ENCODE measurements at places on chromosomes 12 and 14.

- DNase-seq: no peak
Measured at GRCh38 chr14:75198291-75198933, 22.0 kb upstream of the TMED10 start.

DNA sequence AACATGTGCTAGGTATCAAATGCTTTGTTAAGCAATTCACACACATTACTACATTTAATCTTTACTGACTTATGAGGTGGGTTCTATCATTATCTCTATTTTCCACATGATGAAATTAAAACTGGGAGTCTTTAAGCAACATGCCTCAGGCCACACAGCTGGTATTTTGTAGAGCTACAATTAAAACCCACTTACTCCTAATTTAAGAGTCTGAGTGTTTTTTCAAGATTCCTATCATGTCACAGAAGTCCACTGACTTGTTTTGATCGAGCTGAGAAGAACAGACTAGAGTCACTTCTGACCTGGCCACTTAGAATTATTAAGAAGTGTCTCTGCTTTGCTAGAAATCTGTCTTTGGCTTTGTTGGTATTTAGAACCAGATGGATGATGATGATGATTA lies 670.7 kb downstream of the NRXN3 start:
- no peak for DNase-seq

DNA sequence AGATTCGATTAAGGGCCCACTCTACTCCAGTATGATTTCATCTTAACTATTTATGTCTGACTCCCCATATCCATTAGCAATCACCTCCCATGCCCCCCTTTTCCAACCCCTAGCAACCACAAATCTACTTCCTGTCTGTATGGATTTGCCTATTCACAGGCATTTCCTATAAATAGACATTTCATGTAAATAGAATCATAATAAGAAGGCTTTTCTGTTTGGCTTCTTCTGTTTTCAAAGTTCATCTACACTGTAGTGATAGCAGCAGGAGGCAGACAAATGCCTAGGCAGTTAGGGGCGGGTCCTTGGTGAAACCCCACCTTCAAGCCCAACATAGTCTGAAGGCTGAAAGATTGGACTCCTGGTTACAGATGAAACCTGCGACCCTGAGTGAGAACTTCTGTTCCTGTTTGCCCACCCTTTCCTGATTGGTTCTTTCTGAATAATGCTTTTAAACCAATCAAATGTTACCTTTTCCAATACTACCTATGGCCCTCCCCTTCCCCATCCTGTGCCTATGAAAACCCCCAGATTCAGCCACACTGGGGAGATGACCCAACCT lies 62.1 kb upstream of the HECTD1 start:
- no peak for DNase-seq

GRCh38 chr12:52440821-52441319 lies 6.7 kb upstream of the KRT75 start:
- no peak for DNase-seq

DNA sequence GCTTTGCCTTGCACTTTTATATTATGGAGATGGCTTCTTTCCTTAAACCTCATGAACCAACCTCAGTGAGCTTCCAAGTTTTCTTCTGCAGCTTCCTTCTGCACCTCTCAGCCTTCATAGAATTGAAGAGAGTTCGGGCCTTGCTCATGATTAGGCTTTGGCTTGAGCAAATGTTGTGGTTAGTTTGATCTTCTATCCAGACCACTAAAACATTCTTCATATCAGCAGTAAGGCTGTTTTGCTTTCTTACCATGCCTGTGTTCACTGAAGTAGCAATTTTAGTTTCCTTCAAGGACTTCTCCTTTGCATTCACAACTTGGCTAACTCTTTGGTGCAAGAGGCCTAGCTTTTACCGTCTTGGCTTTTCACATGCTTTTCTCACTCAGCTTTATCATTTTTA lies 125.4 kb downstream of the SNAPC1 start:
- no peak for DNase-seq

GRCh38 chr12:100643246-100643645 lies 69.8 kb downstream of the GAS2L3 start:
- DNase-seq: no peak

DNA sequence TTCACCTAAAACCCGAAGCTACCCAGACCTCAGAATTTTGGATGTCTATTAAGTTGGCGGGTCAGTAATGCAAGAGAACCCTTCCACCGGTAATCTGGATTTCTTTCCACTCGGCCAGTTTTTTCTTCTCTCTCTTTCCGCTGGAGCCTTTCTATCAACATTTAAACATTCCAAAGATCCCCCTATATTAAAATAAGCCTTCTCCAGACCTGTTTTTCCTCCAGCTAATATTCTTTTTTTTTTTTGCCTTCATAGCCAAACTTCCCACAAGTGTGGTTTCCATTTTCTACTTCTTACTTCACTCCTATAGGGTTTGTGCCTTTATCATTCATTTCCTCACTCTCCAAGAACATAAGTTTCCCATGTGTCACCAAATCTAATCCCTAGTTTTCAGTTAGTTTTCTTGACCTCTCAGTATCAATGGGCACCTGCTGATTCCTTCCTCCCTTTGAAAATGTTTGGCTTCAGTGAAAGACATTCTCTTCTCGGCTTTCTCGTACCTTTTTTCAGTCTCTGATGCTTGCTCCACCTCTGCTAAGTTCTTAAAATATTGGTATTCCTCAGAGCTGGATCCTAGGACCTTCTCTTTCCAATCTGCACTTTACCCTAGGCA lies 583 bp upstream of the SDR39U1 start:
- DNase-seq: no peak

DNA sequence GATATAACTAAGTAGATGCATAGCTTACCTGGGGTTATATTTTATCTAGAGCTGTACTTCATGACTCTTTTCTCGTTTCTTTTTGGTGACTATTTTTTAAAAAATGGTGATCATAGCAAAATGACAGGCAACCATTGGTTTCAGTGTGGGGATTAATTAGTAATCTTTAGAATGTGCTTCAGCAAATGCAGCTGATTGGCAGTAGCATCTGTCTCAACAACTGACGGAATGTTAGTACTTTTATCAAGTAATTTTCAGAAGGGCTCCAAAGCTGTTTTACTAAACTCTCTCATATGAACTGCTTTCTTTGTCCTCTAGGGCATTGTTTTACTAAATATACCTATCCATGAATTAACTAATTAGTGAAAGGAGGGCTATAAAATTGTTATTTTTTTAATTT lies 117.6 kb downstream of the TRMT5 start:
- no peak for DNase-seq

DNA sequence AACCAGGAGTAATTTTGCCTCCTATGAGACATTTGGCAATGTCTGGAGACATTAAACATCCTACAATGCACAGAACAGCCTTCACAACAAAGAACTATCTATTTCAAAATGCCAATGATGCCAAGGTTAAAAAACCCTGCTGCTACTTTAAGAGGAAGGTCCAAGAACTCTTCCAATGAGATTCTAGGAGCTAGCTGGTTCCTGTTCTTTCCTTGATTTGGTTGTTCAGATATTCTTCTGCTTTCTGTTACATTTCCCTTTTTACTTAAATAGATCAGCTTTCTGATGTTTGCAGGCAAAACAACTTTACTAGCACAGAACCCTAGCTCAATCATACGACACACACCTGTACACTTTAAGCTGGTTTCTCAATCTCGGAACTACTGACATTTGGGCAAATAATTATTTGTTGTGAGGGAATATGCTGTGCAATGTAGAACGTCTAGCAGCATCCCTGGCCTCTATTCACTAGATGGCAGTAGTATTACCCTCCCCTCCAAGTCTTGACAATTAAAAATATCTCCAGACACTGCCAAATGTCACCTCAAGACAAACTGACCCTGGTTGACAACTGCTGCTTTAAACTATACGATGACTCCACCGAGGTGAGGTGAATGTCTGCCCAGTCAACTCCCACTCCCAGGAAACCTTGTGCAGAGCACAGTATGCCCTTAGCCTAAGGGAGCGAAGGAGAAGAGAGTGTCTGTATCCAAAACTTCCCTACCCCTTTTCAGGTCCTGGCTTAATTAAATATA lies 4.4 kb downstream of the BLTP3B start:
- DNase-seq: no peak

- no peak for DNase-seq
Measured at GRCh38 chr14:57382283-57382682, 8.1 kb upstream of the NAA30 start.

GRCh38 chr12:39070775-39071174 lies 165.4 kb upstream of the CPNE8 start:
- no peak for DNase-seq

GRCh38 chr12:72330784-72331183 lies 58.6 kb downstream of the TRHDE start:
- no peak for DNase-seq

- no peak for DNase-seq
Measured at GRCh38 chr12:13103391-13104033, at the start of gene GSG1. Gene GSG1 (minus strand): TSS chr12:13103667. CDS start chr12:13103512, 155 bp downstream.

DNA sequence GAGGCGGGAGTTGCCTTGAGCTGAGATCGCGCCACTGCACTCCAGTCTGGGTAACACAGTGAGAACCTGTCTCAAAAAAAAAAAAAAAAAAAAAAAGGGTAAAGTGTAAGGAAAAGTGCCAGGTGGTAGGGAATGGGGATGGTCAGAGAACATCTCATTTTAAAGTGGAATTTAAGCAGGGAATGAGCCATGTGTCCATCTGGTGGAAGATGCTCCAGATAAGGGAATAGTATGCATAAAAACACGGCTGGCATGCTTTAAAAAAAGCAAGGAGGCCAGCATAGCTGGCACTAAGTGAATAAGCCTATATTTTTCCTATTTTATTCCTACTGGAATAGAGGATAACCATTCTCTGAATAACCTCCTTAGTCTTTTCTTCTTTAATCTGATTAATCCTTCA lies 33.7 kb downstream of the FAM186A start:
- DNase-seq: no peak

GRCh38 chr14:22471545-22472121 lies 117.4 kb downstream of the DAD1 start:
- no peak for DNase-seq

- DNase-seq: no peak
Measured at GRCh38 chr14:90355540-90356518, 24.1 kb upstream of the NRDE2 start.

DNA sequence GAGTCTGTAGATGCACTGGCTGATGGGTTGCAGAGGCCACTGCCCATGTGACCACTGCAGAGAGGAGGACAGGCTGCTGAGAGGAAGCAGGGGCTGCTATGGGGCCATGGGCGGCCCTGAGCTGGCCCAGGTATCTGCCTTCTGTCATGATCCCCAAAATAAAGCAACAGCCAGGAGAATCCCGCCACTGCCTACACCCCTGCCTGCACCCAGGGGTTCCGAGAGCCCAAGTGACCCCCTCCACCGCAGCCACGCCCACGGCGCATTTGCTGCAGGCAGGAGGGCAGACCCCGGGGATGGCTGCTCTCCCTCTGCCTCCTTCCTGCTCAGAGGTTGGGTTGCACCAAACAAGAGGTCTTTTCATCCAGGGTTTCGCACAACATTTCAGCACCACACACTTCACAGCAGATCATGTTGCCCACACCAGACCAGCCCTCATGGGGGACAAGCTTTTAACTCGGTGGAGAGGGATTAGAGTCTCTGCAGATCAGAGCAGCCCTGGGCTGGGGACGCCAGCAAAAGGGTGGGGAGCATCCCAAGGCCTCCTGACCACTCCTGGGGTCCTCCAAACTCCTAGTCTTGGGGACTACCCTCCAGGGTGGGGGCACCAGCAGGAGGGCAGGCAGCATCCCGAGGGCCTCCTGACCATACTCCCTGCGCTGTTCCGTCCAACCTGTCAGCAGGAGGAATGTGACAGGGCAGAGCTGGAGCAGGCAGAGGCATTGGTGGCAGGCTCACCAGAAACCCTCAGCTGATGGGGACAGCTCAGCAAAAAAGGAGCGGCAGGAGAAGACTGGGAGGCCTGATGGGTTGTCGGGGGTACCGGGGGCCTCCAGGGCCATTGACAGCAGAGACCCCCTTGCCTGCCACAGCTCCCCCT lies 14.1 kb downstream of the CCDC85C start:
- DNase-seq: no peak

- DNase-seq: no peak
Measured at GRCh38 chr14:63205044-63205575, 867 bp downstream of the RHOJ start.

DNA sequence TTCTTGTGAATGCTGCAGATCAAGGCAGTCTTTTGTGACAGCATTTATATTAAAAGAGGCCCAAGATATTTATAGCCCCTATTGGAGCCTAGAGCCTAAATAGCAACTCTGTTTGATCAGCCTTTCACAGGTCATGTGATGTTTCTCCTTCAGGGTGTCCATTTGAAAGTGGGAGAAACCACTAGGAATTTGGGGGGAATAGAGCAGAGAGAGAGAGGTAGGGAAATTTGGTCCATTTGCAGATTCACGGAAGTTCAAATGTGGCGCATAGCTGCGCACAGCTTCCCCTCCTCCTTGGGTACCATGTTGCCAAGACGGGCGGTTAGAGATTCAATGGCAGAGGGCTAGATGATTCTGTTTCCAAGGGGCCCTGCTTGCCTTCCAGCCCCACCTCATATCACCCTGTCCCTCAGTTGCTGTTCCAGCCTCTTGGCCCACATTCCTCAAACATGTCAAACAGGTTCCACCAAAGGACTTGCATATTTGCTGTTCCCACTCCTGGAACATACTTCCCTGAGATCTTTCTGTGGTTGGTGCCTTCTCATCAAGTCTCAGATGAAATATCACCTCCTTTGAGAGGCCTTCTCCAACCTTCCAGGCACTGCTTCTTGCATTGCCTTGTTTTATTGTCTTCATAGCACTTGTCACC lies 220.8 kb downstream of the CHST11 start:
- no peak for DNase-seq

DNA sequence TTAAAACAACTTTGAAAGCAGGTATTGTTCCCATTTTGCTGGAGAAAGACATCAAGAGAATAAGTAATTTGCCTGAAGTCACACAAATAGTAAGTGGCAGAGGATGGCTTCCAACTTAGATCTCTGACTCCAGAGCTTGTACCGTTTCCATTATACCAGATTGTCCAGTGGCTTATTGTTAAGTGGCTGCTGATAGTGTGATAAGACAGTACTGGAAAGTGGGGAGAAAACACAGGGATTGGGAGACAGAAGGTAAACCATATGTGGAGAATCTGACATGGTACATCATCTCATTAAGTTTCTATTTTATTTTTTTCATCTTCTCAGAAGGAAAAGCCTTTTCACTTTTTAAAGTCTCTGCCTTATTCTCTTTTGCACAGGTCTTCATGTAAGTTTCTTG lies 108.5 kb downstream of the SRGAP1 start:
- no peak for DNase-seq

- DNase-seq: no peak
Measured at GRCh38 chr12:1716911-1717310, 26.0 kb downstream of the ADIPOR2 start.

- DNase-seq: no peak
Measured at GRCh38 chr14:29993143-29993542, 65.5 kb upstream of the PRKD1 start.

DNA sequence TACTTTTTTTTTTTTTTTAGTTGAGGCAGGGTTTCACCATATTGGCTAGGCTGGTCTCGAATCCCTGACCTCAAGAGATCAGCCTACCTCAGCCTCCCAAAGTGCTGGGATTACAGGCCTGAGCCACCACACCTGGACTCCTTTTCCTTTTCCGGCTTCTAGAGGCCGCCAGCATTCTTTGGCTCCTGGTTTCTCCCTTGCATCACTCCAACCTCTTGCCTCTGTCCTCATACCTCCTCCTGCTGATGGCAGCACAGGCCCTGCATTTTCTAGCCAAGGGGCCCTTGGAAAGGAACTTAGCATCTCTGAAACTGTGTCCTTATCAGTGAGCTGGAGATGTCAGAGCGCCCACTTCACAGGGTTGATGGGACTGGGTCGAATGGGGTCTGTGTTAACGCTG lies 53.3 kb downstream of the MAP1LC3B2 start:
- DNase-seq: no peak
